Activated naive CD4-positive, alpha-beta T cell treated with anti-CD3 and anti-CD28 coated beads, Interleukin-2, amount 50 U/mL, for 72 hours (primary cell): ENCODE measurements at places on chromosomes 13 and 19.
A peak's percentile ranks its signal among the peaks of the same experiment; 100 is the strongest.

DNA sequence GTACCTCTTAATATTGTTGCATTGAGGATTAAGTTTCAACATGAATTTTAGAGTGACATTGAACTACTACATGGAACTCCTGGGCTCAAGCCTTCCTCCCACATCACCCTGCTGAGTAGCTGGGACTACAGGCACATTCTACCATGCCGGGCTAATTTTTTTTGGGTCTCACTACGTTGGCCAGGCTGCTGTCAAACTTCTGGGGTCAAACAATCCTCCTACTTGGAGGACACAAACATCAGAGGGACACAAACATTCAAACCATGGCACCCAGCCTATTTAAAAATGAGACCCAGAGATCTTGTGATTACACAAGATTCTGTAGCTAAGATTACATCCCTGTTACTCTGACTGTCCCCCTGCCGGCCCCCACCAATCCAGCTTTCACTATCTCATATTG lies 180.9 kb downstream of the KCNRG start:
- DNase-seq = no peak

- DNase-seq = no peak
Measured at GRCh38 chr19:21432590-21432989, 35.7 kb downstream of the ZNF493 start.

GRCh38 chr13:52085421-52085820 lies 43.5 kb downstream of the NEK5 start:
- DNase-seq = no peak

GRCh38 chr13:77416666-77417212 lies 89.8 kb upstream of the MYCBP2 start:
- no peak for DNase-seq

- DNase-seq = no peak
Measured at GRCh38 chr13:113468472-113469201, 15.3 kb upstream of the ADPRHL1 start.

DNA sequence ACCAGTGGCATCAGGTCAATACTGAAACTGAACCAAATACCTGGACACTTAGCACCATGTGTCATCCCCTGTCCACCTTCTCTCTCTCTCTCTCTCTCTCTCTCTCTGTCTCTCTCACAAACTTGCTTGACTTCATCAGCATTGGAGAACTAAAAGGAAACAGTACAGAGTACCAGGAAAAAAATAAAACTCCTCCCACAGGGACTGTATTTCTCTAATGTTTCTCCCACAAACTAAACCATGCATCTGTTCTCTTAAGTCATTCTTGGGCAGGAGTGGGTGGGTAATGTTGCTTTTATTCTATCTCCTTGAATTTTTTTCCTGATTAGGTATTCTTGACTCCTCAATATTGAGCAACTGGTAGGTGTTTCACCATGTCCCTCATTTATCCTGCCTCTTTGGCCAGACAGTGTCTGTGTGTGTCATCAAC lies 112.9 kb upstream of the CACNA1A start:
- DNase-seq = no peak

- DNase-seq = no peak
Measured at GRCh38 chr13:50208826-50209335, 193.6 kb downstream of the KCNRG start.

GRCh38 chr13:110869805-110870706 lies 44.8 kb downstream of the ANKRD10 start:
- peak; percentile 65 for DNase-seq

GRCh38 chr19:54218960-54219661 lies 3.7 kb downstream of the LILRB3 start:
- no peak for DNase-seq

DNA sequence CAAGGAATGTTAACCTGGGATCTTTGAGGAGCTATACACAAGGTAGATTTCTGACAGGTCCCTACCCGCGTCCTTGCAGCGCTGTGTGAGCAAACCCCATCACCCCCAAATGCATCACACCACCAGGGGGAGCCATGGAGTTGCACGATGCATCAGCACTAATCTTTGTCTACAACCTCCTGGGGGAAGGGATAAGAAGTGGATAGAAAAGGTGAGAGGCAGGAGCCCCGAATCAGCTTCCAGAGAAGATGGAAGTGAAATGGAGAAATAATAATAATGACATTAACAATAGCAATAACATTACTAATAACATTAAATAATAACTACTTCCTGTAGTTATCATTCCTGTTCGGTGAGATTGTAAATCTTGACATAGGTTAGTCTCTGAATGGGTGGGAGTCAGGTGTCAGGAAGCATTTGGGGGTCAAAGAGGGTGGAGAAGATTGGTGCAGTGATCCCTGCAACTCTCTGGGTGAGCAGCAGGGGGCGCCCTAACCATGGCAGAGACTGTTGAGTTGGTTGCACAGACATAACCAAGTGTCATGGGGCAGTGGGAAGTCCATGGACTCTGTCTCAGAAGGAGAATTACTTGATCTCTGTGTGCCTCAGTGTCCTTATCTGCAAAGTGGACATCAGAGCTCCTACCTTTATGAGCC lies 16.5 kb downstream of the SIGLEC7 start:
- peak; percentile 90 for DNase-seq

GRCh38 chr13:25225970-25226369 lies 53.9 kb upstream of the AMER2 start:
- no peak for DNase-seq

- peak; percentile 82 for DNase-seq
Measured at GRCh38 chr19:39996218-39996810, 546 bp upstream of the ZNF546 start.

- DNase-seq = peak; percentile 78
Measured at GRCh38 chr19:43526884-43527859, at the start of gene ETHE1. Gene ETHE1, minus strand, starts transcription at chr19:43527201. Its CDS starts 24 bp downstream, at chr19:43527177.

DNA sequence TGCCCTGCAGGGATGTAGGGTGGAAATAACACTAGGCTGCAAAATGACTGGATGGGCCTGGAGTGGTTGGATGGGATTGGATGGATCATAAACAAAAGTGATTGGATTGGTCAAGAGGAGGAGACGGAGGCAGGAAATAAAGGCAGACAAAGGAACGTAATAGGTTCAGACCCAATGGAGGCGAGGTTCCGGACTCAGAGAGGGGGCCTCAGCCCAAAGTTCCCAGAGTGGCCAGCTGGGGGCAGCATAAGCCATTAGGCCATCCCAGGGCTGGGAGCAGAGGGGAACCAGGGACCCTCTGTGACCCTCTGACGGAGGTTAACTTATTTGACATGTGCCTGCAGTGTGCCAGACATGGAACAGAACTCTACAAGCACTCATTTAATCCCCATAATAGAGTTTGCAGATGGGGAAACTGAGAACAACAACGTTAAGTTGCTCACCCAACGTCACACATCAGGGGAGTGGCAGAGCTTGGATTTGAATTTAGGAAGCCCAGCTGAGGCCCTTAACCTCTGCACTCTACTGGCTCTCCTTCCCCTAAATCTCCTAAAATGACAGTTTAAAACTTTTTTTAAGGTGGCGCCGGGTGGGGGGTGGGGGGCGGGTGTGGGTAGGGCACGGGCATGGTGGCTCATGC lies 15.3 kb upstream of the MAP1S start:
- peak; percentile 70 for DNase-seq
